PC-3 (cell line): ENCODE measurements at places on chromosomes 6 and 20. TPM values are rescaled to one million over a fixed set of nuclear protein-coding genes. Genes with fewer than 3 reads are reported as not detected.

GRCh38 chr6:149196091-149196490 is 121.4 kb upstream of the TAB2 start:
- no peak for DNase-seq

The MRAP2 gene
- total RNA-seq: 0.07 and 0.12 TPM in 2 replicates

GRCh38 chr6:170032706-170033309 is 258.1 kb downstream of the DLL1 start:
- DNase-seq: no peak

The TXLNB gene
- total RNA-seq: 0.22 TPM in 1 of 2 replicates, not detected in the other

DNA sequence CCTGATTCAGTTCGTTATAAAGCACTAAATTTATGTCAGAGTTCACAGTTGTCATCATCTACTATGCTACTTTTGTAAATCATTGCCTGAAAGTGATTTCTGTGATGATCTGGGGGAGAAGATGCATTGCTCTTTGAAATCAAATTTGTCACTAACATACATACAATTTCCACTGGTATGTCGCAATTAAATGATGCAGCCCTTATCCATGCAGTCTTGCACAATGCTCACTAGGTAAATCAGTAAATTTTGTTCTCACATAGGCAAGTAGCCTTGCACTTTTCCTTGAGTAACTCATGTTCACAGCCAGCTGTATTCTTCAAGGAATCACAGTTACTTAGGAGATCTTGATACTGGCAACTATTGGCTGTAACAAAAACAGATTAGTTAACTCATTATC is 20.8 kb downstream of the CRISP2 start:
- DNase-seq: no peak

The PTCRA gene
- total RNA-seq: not detected in 2 replicates

The APOBEC2 gene
- total RNA-seq: not detected in 2 replicates

DNA sequence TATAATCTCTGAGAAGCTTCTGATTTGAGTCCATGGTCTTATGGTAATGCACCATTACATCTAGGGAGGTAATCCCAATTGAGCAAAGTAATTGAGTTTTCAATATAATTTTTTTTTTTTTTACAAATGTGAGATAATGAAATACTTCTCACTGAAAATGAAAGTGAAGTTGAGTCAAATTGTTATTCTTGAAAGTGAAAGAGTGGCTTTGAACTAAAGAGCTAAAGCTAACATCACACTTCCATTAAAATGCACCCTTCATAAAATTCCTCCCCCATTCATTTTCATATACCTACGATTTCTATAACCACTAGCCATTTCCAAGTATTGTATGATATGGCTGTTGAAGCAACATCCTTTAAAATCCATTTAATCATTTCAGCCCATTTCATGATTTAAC is 149.1 kb upstream of the IMPG1 start:
- DNase-seq: no peak

The ACOT8 gene
- 57.4 and 58.8 TPM in 2 replicates for total RNA-seq

The MUCL3 gene
- 0.04 TPM in 1 of 2 replicates, not detected in the other for total RNA-seq

The CDH4 gene
- not detected in 2 replicates for total RNA-seq

DNA sequence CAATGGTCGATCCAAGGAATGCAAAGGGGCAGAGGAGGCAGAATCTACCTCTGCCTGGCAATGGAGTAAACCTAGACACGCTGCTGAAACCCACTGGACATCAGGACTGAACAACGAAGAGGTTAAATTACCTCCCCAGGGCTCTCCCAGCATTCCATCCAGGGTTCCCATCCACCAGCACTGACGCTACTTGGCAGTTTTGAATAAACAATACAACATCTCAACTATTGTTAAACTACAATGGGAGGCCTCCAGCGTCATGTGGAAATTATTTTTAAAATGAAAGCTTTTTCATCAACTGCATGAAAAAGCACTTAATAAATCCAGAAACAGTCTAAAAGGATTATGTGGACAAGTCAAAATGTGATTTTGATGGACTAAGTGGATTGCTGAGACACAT is 96.8 kb upstream of the NHSL1 start:
- no peak for DNase-seq

DNA sequence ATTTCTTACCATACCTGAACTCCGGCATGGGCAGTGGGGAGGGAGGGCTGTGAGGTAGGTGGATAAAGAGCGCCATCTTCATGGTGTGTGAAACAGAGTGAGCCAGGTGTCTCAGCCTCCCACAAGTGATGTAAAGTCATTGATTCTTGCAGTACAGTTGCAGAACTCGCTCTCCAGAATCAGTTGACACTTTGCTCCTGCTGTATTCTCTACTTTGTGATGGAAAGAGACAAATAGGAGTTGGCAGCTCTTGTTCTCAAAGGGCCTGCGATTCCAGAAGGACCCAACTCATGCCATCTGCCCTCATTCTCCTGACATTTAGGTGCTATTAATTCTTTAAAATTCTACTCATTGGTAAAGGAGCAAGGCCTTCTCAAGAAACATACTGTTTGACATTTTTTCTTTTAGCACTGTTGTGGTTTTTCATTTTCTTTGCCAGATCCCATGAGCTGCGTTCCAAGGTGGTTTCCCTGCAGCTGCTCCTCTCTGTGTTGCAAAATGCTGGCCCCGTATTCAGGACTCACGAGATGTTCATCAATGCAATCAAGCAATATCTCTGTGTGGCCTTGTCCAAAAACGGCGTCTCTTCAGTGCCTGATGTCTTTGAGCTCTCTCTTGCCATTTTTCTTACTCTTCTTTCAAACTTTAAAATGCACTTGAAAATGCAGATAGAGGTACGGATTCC is 49.3 kb downstream of the ARFGEF2 start:
- no peak for DNase-seq

The OTOR gene
- total RNA-seq: not detected in 2 replicates

The DXO gene
- 27.1 and 32.4 TPM in 2 replicates for total RNA-seq

DNA sequence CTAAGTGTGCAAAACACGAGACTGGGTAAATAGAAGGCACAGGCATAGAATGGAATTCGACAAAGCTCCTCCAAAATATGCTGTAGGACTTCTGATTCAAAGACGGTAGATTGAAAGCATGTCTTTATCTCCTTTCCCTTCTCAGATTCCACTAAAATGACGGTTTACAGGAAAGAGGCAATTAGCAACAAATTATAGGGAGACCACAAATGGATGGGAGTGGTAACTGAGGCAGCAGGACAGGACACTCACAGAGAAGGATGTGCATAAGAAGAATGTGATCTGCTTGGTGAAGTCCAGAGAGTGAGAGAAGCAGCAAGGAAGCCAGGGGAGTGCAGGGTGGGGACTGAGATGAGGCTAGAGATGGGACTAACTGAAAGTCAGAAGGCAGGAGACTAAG is 113.4 kb upstream of the MRPS10 start:
- DNase-seq: no peak

The FAM209A gene
- total RNA-seq: 0.51 and 0.92 TPM in 2 replicates

DNA sequence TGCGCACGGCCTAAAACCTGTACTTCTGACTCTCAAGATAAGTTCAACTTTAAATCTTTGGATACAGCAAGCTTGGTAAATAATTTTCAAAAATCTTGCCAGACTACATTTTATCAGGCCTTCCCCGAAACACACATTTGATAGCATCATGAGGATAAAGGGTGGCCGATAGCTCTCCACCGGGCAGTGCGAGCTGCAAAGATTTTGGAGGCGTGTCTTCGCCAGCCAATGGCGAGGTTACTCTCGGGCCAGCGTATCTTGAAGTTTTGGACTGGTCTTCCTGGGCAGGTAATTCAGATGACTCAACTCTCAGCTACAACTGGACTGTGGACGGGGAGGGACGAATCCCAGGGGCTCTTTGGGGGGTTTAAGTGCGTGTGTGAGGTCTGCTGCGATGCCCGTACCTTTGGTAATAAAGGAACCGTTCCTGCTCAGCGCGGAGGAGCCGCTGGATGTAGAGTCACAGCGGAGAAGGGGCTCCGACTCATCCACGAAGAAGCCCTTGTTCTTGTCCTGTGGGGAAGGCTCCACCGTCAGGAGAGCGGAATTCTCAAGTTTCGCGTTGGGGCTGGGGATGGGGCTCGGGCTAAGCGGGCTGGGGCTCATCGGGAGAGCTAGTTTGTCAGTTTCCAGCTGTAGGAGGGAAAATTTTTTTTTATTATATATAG is 75.3 kb downstream of the TNFRSF21 start:
- DNase-seq: no peak

The PRL gene
- total RNA-seq: not detected in 2 replicates

DNA sequence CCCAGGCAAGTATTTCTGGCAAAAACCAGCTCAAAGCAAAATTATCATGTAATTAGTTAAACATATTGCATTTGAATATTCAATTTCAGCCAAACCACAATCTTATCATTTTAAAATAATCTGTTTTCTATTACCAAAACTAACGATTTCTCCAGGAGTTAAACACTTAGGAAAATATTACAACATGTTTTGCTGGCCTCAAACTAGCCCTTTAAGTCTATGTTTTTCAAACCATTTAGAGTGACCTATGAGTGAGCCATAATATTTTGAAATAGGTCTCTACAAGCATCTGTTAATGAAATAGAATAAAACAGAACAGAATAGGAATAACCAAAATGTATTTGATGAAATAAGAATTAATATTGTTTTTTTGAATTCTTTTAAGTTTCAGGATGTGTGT is 370.9 kb downstream of the COL12A1 start:
- no peak for DNase-seq

- DNase-seq: peak; percentile 66
Observed at GRCh38 chr20:61980647-61981583, 84.8 kb downstream of the TAF4 start.

- DNase-seq: no peak
Observed at GRCh38 chr20:44981736-44982406, 15.6 kb downstream of the STK4 start.

The BTN1A1 gene
- not detected in 2 replicates for total RNA-seq

DNA sequence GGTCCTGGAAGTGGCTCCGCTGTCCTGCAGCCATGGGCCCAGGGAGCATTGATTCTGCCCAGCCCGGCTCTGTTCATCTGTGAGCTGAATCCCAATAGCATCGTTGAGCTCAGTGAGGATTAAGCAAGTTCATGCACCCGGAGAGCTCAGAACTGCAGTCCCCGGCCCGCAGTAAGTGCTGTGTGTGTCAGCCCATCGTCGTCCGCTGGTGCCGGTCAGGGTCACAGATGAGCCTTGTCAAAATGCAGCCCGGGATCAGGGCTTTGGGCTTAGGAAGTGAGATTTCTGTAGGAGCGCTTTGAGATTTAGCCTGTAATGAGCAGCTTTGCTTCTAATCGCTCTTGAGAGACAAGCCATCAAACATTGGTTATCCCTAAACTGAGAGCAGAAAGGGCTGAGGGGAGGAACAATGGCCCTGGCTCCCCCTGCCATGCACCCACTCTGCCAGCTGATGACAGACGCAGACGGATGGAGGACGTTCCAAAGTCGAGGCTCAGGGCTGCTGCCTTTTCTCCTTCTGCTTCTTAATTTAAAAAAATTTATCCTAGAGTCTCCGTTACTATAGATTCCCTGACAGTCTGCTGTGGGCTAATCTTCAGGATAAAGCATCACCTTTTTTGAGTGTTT is 25.6 kb upstream of the SULF2 start:
- no peak for DNase-seq

GRCh38 chr20:18999086-18999485 is 185.5 kb downstream of the SCP2D1 start:
- DNase-seq: peak; percentile 56

- no peak for DNase-seq
Observed at GRCh38 chr20:50727792-50728485, 3.4 kb upstream of the PARD6B start.

GRCh38 chr6:91213229-91213901 is 626.5 kb upstream of the MAP3K7 start:
- no peak for DNase-seq
